Prostate gland (tissue), 2 donors: ENCODE measurements at places on chromosomes 12 and 14. TPM values are rescaled to one million over a fixed set of nuclear protein-coding genes. Genes with fewer than 3 reads are reported as not detected.
A peak's percentile ranks its signal among the peaks of the same experiment; 100 is the strongest.

- H3K36me3 ChIP-seq: no peaks in the 10 kb centered on the region
- no peaks in the 10 kb centered on the region for H3K27me3 ChIP-seq
- peaks cover 2% of the 10 kb centered on the region for H3K4me1 ChIP-seq
- DNase-seq: no peak
- no peak overlapping the region for H3K27ac ChIP-seq
These were observed 19.9 kb upstream of the KRT83 start for GRCh38 chr12:52341066-52341580.

GRCh38 chr14:74593241-74593953, 18.6 kb downstream of the LTBP2 start:
- no peak overlapping the region for H3K27ac ChIP-seq
- no peak for DNase-seq
- no peaks in the 10 kb centered on the region for H3K4me1 ChIP-seq
- no peaks in the 10 kb centered on the region for H3K27me3 ChIP-seq

- no peak overlapping the region for H3K4me3 ChIP-seq
These were observed 473.1 kb downstream of the ATP23 start for GRCh38 chr12:58414398-58414871.

DNA sequence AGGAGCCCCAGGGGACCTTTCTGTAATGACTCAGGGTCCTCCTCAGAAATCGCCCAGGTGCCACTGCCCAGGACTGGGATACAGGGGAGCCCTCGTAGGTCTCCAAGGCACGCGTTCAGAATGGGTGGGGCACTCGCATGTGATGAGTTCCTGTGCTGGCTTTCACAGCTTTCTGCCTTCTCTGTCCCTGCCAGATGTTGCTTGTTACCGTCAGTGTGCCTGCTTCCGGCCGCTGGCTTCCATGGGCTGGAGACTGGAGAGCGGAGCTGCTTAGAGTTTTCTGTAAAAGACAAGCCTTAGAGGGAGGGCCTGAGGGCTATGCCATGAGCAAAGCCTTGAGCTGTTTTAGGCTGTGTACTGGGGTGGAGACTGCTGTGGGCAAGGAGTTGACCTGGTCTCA, 75.0 kb upstream of the SLC24A4 start:
- H3K4me1 ChIP-seq: no peaks in the 10 kb centered on the region
- H3K27me3 ChIP-seq: no peaks in the 10 kb centered on the region
- H3K27ac ChIP-seq: no peak overlapping the region
- no peak overlapping the region for H3K4me3 ChIP-seq
- no peak for DNase-seq

DNA sequence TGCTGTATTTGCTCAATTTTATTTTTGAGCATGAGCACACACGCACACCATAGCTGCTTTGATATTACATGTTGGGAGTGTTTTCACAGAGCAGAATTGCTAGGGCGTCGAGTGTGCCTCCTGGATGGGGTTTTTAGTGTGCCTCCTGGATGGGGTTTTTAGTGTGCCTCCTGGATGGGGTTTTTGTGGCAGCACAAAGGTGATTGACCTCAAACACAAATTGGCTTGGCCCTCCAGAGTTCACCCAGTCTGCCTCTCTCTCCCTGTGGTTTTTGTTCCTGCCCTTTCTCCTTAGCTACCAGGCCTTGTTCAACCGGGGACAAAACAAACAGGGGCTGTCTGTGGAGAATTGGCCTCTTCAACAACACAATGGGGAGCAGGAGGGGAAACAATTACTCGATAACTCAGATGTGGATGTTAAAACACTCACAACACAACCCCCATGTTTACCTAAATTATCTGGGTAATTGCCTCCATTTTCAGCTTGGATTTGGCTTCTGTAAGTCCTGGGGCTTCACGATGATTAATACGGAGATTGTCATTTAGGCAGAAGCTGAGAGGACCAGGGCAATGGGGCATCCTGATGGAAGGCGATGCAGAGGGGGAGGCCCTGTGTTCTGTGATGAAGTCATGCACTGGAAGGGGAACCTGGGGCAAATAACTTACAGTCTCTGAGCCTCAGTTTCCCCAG, 26.9 kb downstream of the TBX3 start:
- no peaks in the 10 kb centered on the region for H3K27me3 ChIP-seq
- H3K36me3 ChIP-seq: no peaks in the 10 kb centered on the region
- DNase-seq: no peak

- no peak overlapping the region for H3K4me3 ChIP-seq
- peak overlapping the region; percentile 65 for H3K27ac ChIP-seq
- peaks cover 2% of the 10 kb centered on the region for H3K4me1 ChIP-seq
- H3K27me3 ChIP-seq: no peaks in the 10 kb centered on the region
- no peaks in the 10 kb centered on the region for H3K36me3 ChIP-seq
These were observed 67.2 kb upstream of the FAM181A start for GRCh38 chr14:93859957-93860356.

GRCh38 chr12:33546004-33546403, 106.4 kb upstream of the SYT10 start:
- DNase-seq: no peak
- H3K4me1 ChIP-seq: no peaks in the 10 kb centered on the region
- no peaks in the 10 kb centered on the region for H3K36me3 ChIP-seq
- no peak overlapping the region for H3K4me3 ChIP-seq
- H3K27me3 ChIP-seq: no peaks in the 10 kb centered on the region

- H3K27ac ChIP-seq: no peak overlapping the region
- no peaks in the 10 kb centered on the region for H3K4me1 ChIP-seq
- no peak overlapping the region for H3K4me3 ChIP-seq
- H3K36me3 ChIP-seq: no peaks in the 10 kb centered on the region
- DNase-seq: no peak
These were observed 45.2 kb downstream of the VEZT start for GRCh38 chr12:95262808-95263207.

DNA sequence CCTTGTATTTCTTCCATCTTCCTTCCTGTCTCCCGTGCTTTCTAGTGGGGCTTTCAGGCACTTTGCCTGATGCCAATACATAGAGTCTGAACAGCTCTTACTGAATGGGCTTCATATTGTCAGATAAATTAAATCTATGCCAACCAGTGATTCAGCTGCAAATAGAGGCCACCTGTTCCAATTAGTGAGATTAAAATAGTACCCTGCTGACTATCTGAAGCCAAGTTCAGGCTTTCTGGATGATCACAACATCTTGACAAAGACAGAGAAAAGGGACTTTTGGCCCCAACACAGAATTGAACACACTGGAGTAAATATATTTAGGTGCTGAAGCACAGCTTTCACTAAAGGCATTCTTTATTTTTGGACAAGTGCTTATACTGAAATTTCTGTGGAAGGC, 11.8 kb downstream of the TMCC3 start:
- no peaks in the 10 kb centered on the region for H3K4me1 ChIP-seq
- H3K4me3 ChIP-seq: no peak overlapping the region
- no peak for DNase-seq
- no peaks in the 10 kb centered on the region for H3K27me3 ChIP-seq

GRCh38 chr12:97185567-97185966, 277.0 kb upstream of the RMST start:
- no peak for DNase-seq
- no peaks in the 10 kb centered on the region for H3K36me3 ChIP-seq
- H3K27me3 ChIP-seq: no peaks in the 10 kb centered on the region

- DNase-seq: no peak
- H3K36me3 ChIP-seq: no peaks in the 10 kb centered on the region
These were observed 1817.4 kb upstream of the FLRT2 start for GRCh38 chr14:83712418-83713129.

DNA sequence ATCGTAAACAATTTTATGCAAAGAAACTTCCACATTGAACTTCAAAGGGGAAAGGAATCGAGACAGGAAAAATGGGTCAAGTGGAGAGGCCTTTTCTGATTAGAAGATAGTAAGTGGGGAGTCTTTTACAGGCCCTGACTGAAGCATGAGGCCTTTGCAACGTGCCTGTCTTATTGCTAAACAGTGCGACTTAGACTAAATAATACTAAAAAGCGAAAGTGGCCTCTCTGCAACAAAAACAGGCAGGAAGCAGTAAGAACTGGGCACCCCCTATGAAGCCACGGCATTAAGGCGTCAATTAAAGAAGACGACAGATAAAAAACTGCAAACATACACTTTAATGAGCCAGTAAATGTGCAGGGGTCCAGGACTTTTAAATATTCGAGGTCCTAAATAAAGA, 283.4 kb upstream of the GRIP1 start:
- no peak for DNase-seq
- no peaks in the 10 kb centered on the region for H3K36me3 ChIP-seq
- no peaks in the 10 kb centered on the region for H3K27me3 ChIP-seq
- H3K4me3 ChIP-seq: no peak overlapping the region

GRCh38 chr14:92224358-92224954, 98.5 kb upstream of the SLC24A4 start:
- H3K4me1 ChIP-seq: no peaks in the 10 kb centered on the region
- DNase-seq: no peak
- H3K4me3 ChIP-seq: no peak overlapping the region
- H3K27me3 ChIP-seq: no peaks in the 10 kb centered on the region
- H3K36me3 ChIP-seq: no peaks in the 10 kb centered on the region

- no peaks in the 10 kb centered on the region for H3K36me3 ChIP-seq
- no peak overlapping the region for H3K4me3 ChIP-seq
- no peaks in the 10 kb centered on the region for H3K27me3 ChIP-seq
- DNase-seq: no peak
- H3K27ac ChIP-seq: no peak overlapping the region
These were observed 33.6 kb downstream of the HMGA2 start for GRCh38 chr12:65857840-65858239.

GRCh38 chr12:67772267-67773169, 124.0 kb downstream of the DYRK2 start:
- no peaks in the 10 kb centered on the region for H3K27me3 ChIP-seq
- no peak for DNase-seq
- H3K4me3 ChIP-seq: no peak overlapping the region
- no peaks in the 10 kb centered on the region for H3K4me1 ChIP-seq
- H3K27ac ChIP-seq: no peak overlapping the region

- H3K27ac ChIP-seq: no peak within 1 kb of the TSS
- no peak for DNase-seq
- H3K27me3 ChIP-seq: no peaks in the 10 kb centered on the region
These were observed at the start of gene ZNF705A for GRCh38 chr12:8156845-8157244. TSS of gene ZNF705A (plus strand) at chr12:8157015. CDS start at chr12:8172626, 15,611 bp downstream.

- no peak for DNase-seq
- H3K4me1 ChIP-seq: no peaks in the 10 kb centered on the region
- no peak overlapping the region for H3K27ac ChIP-seq
- H3K4me3 ChIP-seq: no peak overlapping the region
These were observed 60.8 kb upstream of the C14orf180 start for GRCh38 chr14:104518659-104519350.

- no peak for DNase-seq
- H3K36me3 ChIP-seq: no peaks in the 10 kb centered on the region
- H3K4me3 ChIP-seq: no peak overlapping the region
- no peaks in the 10 kb centered on the region for H3K4me1 ChIP-seq
These were observed 894.9 kb downstream of the VRK1 start for GRCh38 chr14:97692084-97692483.

DNA sequence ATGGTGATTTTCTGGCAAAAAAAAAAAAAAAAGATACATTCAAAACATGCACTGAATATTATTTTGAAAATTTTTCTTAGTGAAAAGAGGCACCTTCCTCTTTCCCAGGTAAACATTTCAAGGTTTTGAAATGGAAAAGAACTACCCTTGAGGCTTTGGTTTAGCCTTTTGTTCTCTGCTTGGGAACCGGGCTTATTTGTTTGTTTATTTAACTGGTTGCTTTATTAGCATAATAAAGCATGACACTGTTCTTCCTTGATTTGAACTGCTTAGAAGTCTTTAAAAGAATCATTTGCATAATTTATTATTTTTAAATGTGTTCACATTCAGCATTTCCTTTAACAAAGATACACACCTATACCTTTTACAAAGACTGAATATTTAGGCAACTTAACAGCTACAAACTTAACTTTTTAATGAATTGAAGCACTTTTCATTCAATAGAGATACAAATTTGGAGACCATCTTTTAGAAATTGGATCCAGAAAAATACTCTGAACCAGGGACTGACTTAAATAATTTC, 174.5 kb downstream of the FBXL14 start:
- H3K27ac ChIP-seq: no peak overlapping the region
- H3K4me1 ChIP-seq: no peaks in the 10 kb centered on the region
- DNase-seq: no peak
- no peaks in the 10 kb centered on the region for H3K27me3 ChIP-seq

DNA sequence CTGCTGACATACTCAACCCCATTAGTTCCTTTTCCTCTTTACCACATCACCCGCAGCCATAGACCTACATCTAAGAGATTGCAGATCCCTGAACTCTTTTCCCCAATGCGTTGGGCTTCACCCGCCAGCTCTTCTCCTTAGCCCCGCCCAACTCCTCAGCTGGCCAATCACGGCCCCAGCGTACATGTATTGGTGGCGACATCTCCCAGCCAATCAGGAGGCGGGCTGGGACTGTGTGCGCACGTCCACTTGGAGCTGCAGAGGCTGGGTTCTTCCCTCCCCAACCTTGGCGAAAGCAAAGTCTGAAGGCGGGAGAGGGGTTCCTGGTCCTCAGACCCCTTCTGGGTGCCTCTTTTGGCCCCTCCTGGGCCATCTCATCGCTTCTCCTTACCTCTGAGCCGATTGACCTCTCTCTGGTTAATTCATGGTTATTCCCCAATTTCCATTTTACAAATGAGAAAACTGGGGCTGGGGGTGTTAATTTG, 11.0 kb downstream of the PDE1B start:
- peak overlapping the region; percentile 8 for H3K4me3 ChIP-seq
- H3K36me3 ChIP-seq: no peaks in the 10 kb centered on the region
- peak; percentile 73 for DNase-seq
- no peaks in the 10 kb centered on the region for H3K4me1 ChIP-seq

- no peaks in the 10 kb centered on the region for H3K27me3 ChIP-seq
- DNase-seq: no peak
- H3K4me3 ChIP-seq: no peak overlapping the region
- no peaks in the 10 kb centered on the region for H3K4me1 ChIP-seq
- no peak overlapping the region for H3K27ac ChIP-seq
These were observed 31.3 kb upstream of the TMEM263 start for GRCh38 chr12:106924268-106924861.

- H3K27ac ChIP-seq: no peak overlapping the region
- no peaks in the 10 kb centered on the region for H3K27me3 ChIP-seq
- no peak overlapping the region for H3K4me3 ChIP-seq
These were observed 218.8 kb upstream of the BMP4 start for GRCh38 chr14:54175298-54175942.

GRCh38 chr12:96368233-96368632, 32.0 kb downstream of the CDK17 start:
- H3K27ac ChIP-seq: no peak overlapping the region
- H3K27me3 ChIP-seq: no peaks in the 10 kb centered on the region

DNA sequence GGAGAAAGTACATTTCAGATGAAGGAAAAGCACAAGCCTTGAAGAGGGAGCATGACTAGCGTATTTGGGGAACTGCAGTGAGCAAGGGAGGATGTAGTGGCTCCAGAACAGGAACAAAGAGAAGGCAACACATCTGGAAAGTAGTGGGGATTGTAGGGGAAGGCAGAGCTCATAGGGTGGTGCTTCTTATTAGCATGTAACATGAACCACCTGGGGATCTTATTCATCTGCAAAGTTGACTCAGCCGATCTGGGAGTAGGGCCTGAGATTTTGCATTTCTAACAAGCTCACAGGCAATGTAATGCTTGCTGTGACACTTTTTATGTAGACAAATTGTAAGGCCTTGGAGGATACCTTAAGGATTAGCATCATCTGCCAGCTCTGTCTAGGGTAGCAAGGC, 447.3 kb downstream of the NELL2 start:
- no peaks in the 10 kb centered on the region for H3K36me3 ChIP-seq
- DNase-seq: no peak
- no peak overlapping the region for H3K27ac ChIP-seq

- peaks cover 5% of the 10 kb centered on the region for H3K4me1 ChIP-seq
- no peak for DNase-seq
- no peak overlapping the region for H3K27ac ChIP-seq
- no peaks in the 10 kb centered on the region for H3K36me3 ChIP-seq
- H3K4me3 ChIP-seq: no peak overlapping the region
These were observed 106.3 kb downstream of the SCARB1 start for GRCh38 chr12:124757329-124757728.

PTPRB gene
- total RNA-seq: 11.2 TPM

LRRC43 gene
- 1.2 TPM for total RNA-seq

ITGA7 gene
- 17.4 TPM for total RNA-seq

MARS1 gene
- total RNA-seq: 67.2 TPM

RAB21 gene
- 23.7 TPM for total RNA-seq

PMEL gene
- 0.18 TPM for total RNA-seq
